Stimulated activated CD8-positive, alpha-beta memory T cell treated with anti-CD3 and anti-CD28 coated beads, Interleukin-2, amount 100 ng/mL, for 1 hour (primary cell): ENCODE measurements at places on chromosomes 2 and 18.

DNA sequence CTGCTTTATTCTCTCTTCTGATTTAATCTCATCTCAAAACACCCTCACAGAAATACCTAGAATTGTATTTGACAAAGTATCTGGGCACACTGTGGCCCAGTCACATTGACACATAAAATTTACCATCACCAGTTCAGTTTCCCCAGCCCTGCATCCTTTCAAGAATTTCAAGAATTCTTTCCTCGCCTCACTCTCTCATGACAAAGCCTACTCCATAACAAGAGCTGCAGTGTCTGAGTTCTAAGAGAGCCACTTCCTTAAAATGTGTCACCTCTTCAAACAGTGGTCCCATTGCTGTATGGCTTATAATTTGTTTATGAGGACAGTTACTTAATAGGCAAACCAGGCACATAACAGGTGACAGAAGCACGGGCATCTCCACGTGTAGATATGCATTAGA, 90.9 kb upstream of the STK39 start:
- DNase-seq = no peak

DNA sequence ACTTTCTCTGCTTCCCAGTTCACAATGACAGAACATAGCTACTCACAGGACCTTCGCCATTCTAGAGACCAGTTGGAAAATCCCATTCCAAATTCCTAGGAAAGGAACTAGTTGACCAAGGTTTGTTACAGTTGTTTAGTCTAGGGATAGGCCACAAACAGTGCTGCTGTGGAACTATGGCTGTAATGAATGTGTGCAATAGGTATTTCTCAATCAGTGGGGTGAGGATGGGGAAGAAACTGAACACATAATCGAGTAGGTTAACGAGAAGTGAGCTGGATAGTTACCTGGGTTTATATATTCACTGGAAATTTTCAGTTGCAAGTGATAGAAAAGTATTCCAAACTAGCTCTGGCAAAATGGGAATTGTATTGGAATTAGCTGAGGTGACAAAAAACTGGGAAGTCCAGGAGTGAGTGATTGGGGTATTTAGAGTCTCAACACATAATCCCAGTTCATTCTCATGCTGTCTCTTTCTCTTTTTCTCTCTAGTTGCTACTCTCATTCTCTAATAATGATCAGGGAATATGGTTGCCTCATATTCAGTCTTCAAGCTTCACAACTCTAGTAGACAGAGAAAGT, 18.2 kb upstream of the HMSD start:
- no peak for DNase-seq

DNA sequence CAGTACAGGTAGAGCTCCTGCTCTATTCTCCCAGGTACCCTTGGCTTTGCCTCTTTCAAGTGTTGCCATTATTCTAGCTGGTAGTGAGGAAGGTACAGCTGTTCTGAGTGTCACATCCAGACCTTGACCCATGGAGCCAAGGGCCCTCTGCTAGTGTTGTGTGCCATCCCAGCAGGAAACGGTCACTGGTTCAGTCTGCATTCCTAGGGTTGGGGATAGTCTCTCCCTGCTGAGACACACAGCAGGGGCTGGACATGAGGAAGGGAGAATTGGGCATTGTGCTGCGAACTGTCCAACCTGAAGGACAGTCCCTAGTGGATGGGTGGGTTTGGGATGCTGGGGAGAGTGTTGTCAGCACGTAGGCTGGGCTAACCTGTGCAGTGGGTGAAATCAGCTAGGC, 59.1 kb downstream of the FARP2 start:
- no peak for DNase-seq

DNA sequence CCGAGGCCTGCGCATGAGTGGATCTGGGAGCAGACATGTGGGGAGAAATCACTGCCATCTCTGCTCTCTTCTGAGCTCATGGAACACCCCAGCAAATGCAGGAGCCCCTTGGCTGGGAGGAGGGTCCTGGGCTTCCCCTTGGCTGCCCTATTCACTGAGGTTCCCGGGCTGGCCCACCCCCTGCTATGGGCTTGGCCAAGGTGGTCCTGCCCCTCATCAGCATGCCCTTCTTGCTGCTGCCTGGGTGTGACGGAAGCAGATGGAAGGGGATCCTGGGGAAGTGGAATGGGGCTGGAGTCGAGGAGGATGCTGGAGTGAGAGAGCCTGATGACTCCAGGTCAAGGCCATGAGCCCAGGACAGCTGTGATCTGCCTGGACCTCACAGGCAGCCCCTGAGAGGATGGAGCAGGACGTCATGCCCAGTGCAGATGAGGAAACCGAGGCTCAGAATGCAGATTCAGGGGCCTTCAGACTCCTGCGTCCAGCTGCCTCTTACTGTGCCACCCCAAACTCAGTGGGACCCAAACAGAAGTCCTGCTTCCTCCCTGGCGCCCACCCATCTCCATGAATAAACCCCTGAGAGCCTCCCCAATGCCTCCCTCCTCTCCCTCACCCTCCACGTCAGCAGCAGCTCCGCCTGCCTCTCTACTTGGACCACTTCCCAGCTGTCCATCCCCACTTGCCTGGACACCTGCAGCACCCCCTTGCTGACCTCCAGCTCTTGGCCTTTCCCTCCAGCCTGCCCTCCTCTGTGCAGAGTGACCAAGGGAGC, 4.0 kb downstream of the SNED1 start:
- DNase-seq = no peak

DNA sequence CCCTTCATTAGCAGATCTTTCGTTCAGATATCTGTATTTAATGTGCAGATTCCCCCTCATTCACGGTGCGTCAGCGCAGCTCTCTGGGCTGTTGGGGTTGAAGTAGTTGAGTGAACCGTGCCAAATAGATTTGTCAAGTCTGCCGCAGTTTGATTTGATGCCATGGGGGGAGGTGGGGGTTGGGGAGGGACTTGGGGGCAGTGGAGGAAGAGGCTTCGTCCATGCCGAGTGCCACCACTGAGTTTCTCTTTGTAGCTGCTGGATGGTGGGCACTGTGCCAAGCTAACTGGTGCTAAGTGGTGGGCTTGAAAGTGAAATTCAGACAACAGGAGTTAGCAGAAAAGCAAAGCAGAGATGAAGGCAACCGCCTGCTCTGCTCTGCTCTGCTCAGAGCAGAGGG, 47.9 kb downstream of the NRP2 start:
- DNase-seq = no peak

- DNase-seq = no peak
Measured at GRCh38 chr18:75090336-75090735, 118.6 kb downstream of the PTGR3 start.

- DNase-seq = no peak
Measured at GRCh38 chr2:67515056-67515455, 117.9 kb downstream of the ETAA1 start.

- no peak for DNase-seq
Measured at GRCh38 chr18:22203536-22204213, 34.3 kb downstream of the GATA6 start.

DNA sequence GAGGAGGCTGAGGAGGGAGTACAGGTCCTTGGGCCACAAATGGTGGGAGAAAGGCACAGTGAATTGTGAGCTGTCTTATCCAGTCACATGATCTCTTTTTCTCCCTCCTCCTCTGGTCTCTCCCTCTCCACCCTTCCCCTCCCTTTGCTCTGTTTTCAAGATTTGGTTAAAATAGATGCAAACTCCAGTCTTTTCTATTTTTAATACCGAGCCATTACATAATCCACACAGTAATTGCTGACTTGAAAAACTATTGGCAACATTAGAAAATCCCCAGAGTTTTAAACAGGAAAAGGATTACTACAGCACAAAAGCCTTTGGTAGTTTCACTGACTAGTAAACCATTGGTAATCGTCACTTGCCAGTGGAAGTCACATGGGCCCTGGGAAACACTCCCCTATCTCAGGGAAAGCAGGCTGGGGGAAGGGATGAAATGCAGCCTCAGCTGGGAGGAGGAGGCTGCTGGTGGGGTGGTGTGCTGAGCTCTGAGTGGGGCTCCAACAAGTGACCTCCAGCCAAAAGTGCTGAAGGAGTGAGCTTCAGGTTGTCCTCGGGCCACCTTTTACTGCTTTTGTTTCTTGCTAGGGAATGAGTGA, 57.4 kb upstream of the PCBP1 start:
- DNase-seq = no peak

DNA sequence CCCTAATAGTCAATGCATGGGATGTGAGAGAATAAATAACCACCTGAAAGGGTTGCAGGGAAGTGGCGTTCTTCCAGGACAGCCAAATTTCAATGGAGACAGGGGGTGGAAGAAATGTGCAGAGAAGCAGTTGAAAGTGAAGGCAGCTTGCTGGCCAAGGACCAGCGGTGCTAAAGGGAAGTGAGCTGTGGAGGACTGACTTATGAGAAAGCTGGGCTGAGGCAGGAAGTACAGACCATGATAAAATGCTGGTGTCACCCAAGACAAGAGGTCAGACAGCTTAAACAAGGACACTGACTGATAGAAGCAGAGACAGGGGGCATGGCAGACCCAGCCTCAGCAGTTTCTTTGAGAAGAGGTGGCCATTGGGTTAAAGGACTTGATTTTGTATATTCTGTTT, 106.7 kb downstream of the DTNB start:
- no peak for DNase-seq

DNA sequence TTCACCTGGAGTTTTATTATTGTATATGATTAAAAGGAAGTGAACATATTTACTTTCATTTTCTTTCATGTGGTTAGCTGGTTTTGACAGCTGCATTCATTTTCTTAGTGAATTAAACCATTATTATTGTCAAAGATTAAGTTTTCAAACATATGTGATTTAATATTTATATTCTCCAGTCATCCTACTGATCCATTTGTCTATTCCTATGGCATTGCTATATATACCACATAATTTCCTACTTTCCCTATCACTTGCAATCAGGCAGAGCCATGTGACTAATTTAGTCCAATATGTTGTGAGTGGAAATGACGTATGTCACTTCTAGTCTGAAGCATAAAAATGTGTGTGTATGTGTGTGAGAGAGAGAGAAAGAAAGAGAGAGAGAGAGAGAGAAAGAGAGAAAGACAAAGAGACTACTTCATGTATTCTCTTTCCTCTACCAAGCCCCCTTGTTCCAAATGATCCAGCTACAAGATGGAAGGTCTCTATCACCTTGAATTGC, 12.0 kb upstream of the TACR1 start:
- DNase-seq = no peak

GRCh38 chr2:148039783-148040182, 18.9 kb downstream of the MBD5 start:
- DNase-seq = no peak

- no peak for DNase-seq
Measured at GRCh38 chr2:46097714-46098480, 199.3 kb upstream of the EPAS1 start.

- DNase-seq = no peak
Measured at GRCh38 chr2:239061824-239062570, 214.1 kb downstream of the TWIST2 start.

DNA sequence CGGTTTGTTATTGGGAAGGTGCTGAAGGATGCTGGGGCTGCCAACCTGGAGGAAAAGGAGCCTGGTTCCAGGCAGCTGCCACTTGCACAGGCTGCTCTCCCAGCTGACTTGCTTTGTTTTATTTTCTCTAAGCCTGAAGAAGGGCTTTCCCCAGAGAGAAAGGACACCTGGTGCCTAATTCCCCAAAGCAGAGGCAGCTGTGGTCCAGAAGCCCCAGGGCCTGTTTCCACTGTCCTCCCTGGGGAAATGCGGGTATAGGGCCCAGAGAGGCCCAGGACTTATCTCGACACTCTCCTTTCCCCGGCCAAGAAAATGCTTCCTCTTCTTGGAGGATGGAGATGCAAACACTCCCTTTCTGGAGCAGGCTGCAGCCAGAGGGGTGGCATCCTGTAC, 30.1 kb downstream of the INO80C start:
- DNase-seq = no peak

GRCh38 chr2:215780313-215780712, 233.0 kb downstream of the MREG start:
- no peak for DNase-seq

DNA sequence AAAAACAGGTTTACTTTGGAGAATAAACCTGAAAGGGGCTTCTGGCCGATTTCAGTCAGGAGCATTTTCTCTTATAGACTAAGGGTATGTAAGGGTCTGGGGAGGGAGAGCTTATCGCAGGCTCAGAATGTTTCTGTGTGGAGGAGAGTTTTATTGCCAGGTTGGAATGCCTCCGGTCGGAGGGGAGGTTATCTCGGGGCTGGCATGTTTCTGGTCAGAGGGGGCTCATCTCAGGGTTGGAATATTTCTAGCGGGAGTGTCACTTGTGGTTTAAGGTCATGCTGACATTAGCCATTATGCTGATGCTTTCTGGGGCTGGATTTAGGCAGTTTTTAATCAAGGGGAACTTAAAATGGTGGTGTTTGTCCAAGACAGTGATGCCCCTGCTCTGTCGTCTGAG, 333.6 kb downstream of the METTL4 start:
- DNase-seq = no peak

- no peak for DNase-seq
Measured at GRCh38 chr2:39696101-39696553, 30.4 kb downstream of the TMEM178A start.

- no peak for DNase-seq
Measured at GRCh38 chr2:74527741-74528140, 1.7 kb upstream of the DQX1 start.

DNA sequence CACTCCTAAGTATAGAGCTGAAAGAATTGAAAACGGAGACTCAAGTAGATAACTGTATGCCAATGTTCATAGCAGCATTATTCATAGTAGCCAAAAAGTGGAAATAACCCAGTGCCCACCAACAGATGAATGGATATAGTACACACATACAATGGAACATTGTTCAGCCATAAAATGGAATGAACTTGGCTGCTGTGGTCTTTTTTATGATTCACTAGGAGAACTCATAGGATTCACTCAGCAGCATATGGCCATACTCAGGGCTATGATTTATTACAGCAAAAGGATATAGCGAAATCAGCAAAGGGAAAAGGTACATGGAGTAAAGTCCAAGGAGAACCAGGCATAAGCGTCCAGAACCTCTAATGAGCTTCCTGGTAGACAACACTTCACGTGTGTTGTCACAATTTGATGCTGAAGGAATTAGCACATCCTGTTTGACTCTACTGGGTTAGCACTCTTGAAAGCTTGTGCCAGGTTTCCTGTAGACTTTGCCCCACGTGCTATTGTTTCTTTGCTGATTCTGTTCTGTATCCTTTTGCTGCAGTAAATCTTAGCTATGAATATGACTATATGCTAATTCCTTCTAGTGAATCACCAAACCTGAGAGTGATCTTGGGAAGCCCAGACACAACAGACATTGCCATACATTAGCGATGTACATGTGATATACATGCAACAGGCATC, 15.7 kb downstream of the SPC25 start:
- no peak for DNase-seq

- no peak for DNase-seq
Measured at GRCh38 chr2:152518641-152519580, 183.9 kb downstream of the FMNL2 start.

DNA sequence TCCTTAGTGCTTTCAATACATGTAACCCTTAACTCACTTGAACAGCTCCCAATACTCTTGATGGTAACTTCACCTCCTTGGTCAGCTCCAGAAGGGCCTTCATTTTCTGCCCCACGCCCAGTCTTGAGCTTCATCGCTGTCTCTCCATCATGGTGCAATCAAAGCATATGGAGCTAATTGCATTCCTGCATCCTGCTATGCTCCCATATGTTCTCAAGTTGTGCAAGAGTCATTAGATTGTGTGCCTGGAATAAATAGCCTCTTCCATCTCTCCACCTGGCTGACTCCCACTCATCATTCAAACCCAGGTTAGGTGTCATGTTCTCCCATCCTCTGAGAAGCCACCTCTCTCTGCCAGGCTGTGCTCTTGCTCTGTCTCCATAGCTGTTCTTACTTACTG, 364.5 kb upstream of the RGPD4 start:
- no peak for DNase-seq

- no peak for DNase-seq
Measured at GRCh38 chr2:48315896-48316194, 214.1 kb upstream of the STON1 start.

GRCh38 chr2:201558232-201558631, 85.1 kb downstream of the TMEM237 start:
- no peak for DNase-seq
